Hypothalamus (tissue), 51 donors: ENCODE measurements at places on chromosomes 5 and 9.

- DNase-seq = no peak
These were observed 448 bp downstream of the RELL2 start for GRCh38 chr5:141637123-141637766.

GRCh38 chr5:74290634-74291241 lies 349.8 kb downstream of the ENC1 start:
- no peak for DNase-seq

- no peak for DNase-seq
These were observed 522.5 kb downstream of the TLE4 start for GRCh38 chr9:80094176-80094771.

DNA sequence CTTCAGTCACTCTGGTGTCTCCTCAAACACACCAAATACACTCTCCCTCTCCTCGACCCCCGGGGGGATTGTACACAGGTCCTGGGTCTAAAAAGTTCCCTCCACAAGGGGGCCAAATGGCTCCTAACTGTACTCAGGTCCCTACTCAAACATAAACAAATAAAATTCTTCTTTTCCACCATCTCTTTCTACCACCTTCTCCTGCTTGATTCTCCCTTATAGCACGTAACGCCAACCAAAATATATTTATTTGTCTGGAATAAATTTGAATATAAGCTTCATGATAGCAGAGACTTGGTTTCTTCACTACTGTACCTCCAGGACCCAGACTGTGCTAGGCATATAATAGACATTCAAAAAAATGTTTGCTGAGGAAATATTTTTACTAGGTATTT lies 21.4 kb downstream of the ZNF608 start:
- DNase-seq = no peak

DNA sequence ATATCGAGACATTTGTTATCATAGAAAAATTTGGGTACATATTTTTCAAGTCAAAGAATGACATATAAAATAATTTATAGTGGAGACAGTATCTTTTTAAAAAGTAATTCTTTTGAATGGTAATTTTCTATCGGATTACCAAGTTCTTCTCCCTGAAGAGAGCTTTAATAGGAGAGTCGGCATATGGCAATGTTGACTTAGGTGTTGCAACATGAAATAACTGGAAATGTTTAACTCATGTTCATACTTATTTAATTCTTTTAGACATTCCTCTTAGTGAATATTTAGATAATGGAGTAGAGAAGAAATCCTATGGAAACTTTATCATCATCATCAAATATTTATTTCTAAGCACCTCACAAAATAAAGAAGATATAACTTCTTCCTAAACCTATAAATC lies 118.2 kb upstream of the CTNND2 start:
- DNase-seq = no peak
